ENCODE measurements at places on chromosomes 4 and X. TPM values are rescaled to one million over a fixed set of nuclear protein-coding genes. Genes with fewer than 3 reads are reported as not detected.

- no peak for DNase-seq
Measured at GRCh38 chr4:93719552-93719951, 109.0 kb upstream of the ATOH1 start.

DNA sequence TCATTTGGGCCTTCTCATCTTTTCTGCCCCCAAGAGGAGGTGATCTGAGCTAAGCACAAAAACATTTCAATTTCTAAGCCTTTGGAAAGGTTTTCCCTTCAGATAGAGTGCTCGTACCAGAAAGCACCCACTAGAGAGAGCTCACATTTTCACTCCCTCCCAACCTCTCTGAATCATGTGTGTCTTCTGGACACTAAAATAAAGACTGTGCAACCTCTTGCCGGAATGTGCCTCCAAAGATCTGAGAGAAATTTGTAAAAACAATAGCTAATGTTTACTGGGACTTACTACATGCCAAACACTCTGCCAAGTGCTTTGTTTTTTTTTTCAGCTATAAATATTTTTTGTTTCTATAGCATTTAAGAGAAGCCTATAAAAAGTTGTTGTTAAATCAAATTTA is 120.6 kb upstream of the LNX1 start:
- DNase-seq: no peak

- no peak for DNase-seq
Measured at GRCh38 chr4:93646233-93646930, 182.2 kb upstream of the ATOH1 start.

The JADE3 gene
- 6.3 TPM for total RNA-seq

The DCHS2 gene
- not detected for total RNA-seq

The STK32B gene
- 0.55 TPM for total RNA-seq

The MAGEB6B gene
- total RNA-seq: not detected

The MSANTD1 gene
- 0.44 TPM for total RNA-seq

The EFNB1 gene
- total RNA-seq: 14.7 TPM

The HPGDS gene
- total RNA-seq: 2.3 TPM

The CLIC2 gene
- total RNA-seq: 11.7 TPM

Measured in left ventricle myocardium inferior (tissue), 1 donor.